ENCODE measurements at places on chromosomes 7 and 10.

DNA sequence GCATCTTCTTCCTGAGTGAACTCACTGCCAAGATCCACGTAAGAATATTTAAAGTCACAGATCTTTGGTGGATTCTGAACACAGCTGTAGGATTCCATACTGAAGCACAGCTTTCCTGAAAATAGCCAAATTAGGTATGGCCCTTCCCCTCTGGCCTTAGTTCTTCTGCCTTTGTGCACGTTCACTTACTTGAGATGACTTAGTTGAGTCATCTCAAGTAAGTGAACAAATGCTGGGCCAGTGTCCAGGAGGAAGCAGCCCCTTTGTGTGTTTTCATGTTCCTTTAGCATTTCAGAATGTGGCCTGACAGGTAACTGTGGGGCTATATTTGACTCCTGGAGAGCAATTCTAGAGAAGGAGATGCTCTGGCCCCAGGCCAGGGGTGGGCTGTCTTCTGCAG lies 51.5 kb downstream of the CCNY start:
- no peak for DNase-seq

DNA sequence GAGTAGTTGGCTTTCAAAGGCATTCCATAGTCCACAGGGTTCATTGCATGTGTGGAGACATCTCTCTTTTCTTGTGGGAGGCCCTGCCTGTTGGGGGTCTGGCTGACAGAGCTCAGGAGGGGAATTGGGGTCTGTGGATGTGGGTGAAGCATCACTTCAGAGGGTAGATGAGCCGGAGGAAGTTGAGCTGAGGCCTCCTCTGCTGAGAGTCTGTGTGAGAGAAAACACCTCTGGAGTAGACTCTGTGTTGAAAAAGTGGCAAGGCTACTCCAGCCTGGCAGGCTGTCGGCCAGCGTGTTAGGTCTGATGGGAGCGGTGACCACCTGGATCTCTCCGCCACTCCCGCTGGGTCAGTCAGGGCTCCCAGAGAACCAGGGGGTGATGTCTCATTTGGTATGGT lies 358.0 kb upstream of the MGMT start:
- no peak for DNase-seq

- DNase-seq = no peak
Measured at GRCh38 chr7:158239290-158239981, 348.2 kb downstream of the PTPRN2 start.

DNA sequence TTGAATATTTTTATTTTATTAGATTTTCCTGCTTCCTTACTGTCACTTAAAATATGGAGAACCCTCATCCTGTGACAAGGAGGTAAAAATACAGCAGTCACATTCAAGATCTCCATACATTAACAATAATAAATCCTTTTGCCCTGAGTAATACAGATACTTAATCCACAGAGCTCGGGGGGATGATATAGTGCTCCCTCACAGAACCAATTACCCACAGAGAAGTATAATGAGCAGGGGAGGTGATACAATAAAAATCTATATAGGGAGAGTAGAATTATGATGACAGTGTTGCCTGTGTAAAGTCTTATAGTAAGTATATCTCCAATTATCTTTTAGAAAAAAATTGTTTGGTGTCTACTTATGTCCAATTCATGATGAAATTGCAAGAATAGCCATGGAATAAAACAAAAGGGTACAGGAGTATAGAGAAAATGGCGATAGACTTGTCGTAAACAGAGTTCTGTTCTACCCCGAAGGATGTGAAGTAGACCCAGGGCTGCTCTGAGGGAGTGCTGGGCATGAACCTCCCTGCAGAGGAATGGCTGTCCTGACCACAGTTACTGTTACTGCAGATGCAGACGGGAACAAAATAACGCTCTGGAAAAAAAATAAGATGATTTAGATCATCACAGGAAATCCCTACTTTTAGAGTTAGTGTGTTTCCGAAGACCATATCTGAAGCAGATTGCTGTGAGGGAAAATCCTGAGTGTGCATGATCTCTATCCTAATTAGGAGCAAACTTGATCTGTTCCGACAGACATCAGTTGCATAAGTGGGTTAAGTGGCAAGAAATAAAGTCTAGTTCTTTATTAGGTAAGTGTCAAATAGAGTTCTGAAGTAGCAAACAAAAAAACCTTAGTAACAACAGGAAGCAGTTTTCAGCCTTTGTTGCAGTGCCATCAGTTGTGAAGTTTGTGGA lies 123.7 kb downstream of the KAT6B start:
- DNase-seq = no peak

DNA sequence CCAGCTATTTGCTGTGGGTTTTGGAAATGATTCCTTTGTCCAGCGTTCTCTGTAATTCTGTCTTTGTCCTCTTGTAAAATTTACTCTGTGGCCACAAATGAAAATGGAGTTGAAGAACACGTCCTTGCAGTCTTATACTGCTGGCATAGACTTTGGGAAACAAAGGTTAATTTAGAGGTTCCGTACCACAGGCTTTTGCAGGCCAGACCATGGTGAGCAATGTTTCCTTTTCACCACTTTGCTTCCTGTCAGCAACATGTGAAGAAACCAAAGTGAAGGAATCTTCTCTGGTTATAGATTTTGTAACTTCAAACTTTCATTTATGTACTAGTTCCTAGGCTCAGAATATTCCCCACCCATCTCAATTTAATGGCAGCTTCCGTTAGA lies 488.5 kb downstream of the MDFIC start:
- no peak for DNase-seq

GRCh38 chr10:131135716-131136115 lies 175.8 kb downstream of the TCERG1L start:
- DNase-seq = no peak

- peak; percentile 75 for DNase-seq
Measured at GRCh38 chr10:61902445-61903220, 1.1 kb downstream of the ARID5B start.

GRCh38 chr7:47465191-47465590 lies 116.7 kb downstream of the TNS3 start:
- no peak for DNase-seq

- peak; percentile 94 for DNase-seq
Measured at GRCh38 chr7:66075590-66076461, at the start of gene ASL. ASL (plus strand) TSS chr7:66075819; CDS start chr7:66076082, 263 bp downstream.

GRCh38 chr10:87794285-87794684 lies 23.7 kb downstream of the ATAD1 start:
- DNase-seq = no peak

DNA sequence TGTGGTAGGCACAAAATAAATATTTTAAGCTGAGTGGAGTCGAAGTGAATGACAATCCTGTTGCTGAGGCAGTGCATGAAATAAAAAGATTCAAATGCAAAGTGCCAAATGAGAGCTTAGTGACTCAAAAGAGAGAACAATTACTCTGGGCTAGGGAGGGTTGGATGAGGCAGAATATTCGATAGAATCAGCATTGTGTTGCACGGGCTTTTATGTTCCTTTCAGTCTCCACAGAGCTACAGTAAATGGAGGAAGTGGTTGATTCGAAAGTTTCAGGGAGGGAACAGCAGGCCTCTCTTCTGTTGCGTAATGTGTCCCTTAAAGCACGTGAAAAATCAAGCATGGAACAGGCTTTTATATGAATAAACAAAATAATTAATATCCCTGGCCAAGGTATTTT lies 599.3 kb upstream of the CELF2 start:
- no peak for DNase-seq

- no peak for DNase-seq
Measured at GRCh38 chr10:128298587-128298986, 172.4 kb upstream of the MKI67 start.

Measured in activated T-cell treated with anti-CD3 and anti-CD28 coated beads, Interleukin-2, amount 50 U/mL, for 48 hours (primary cell).